Vagina (tissue), 2 donors: ENCODE measurements at places on chromosomes 2 and 18. TPM values are rescaled to one million over a fixed set of nuclear protein-coding genes. Genes with fewer than 3 reads are reported as not detected.

Gene NYAP2
- 0.25 TPM for total RNA-seq

- DNase-seq: no peak
- no peaks in the 10 kb centered on the region for H3K27me3 ChIP-seq
- H3K27ac ChIP-seq: no peak overlapping the region
- H3K4me1 ChIP-seq: no peaks in the 10 kb centered on the region
- no peaks in the 10 kb centered on the region for H3K36me3 ChIP-seq
Observed at GRCh38 chr2:74078466-74078865, 69.2 kb downstream of the BOLA3 start.

Gene GRB14
- 2.7 TPM for total RNA-seq

DNA sequence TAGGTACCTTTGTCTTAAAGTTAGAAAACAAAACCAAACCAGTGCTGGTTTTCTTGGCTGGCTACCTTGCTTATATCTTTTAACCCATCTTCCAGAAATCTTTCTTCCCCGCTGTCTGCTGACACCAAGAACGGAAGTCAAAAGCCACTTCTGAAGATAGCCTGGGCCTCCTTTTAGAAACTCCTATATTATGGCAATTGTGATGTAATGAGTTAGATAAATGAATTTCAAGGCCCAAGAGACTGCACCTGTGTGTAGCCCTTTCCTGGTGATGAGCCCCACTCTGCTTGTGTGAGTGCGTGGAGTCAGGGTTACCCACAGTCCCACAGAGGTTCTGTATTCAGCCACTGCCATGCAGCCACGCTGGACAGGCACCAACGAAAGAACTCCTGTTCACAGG, 60.7 kb downstream of the ARMC9 start:
- no peaks in the 10 kb centered on the region for H3K4me1 ChIP-seq
- no peak overlapping the region for H3K4me3 ChIP-seq
- no peaks in the 10 kb centered on the region for H3K36me3 ChIP-seq
- no peak overlapping the region for H3K27ac ChIP-seq
- DNase-seq: no peak
- no peaks in the 10 kb centered on the region for H3K27me3 ChIP-seq

Gene UGT1A1
- 0.98 TPM for total RNA-seq

GRCh38 chr2:64865073-64865830, 123.9 kb upstream of the SLC1A4 start:
- H3K4me1 ChIP-seq: peaks cover 28% of the 10 kb centered on the region
- peak overlapping the region; percentile 95 for H3K27ac ChIP-seq
- no peaks in the 10 kb centered on the region for H3K27me3 ChIP-seq
- H3K4me3 ChIP-seq: peak overlapping the region; percentile 79
- H3K36me3 ChIP-seq: no peaks in the 10 kb centered on the region

Gene TRIM43
- not detected for total RNA-seq

Gene REG1B
- total RNA-seq: not detected

GRCh38 chr18:78407466-78407844, 572.2 kb upstream of the SALL3 start:
- peak; percentile 31 for DNase-seq
- H3K27ac ChIP-seq: no peak overlapping the region
- H3K4me3 ChIP-seq: no peak overlapping the region
- no peaks in the 10 kb centered on the region for H3K27me3 ChIP-seq

Gene ZCCHC2
- total RNA-seq: 30.4 TPM

Gene CSRNP3
- 2.7 TPM for total RNA-seq

GRCh38 chr2:201696151-201696659, 2.2 kb downstream of the MPP4 start:
- no peaks in the 10 kb centered on the region for H3K27me3 ChIP-seq
- peak overlapping the region; percentile 54 for H3K27ac ChIP-seq
- H3K36me3 ChIP-seq: no peaks in the 10 kb centered on the region
- H3K4me1 ChIP-seq: peaks cover 24% of the 10 kb centered on the region

- H3K27me3 ChIP-seq: no peaks in the 10 kb centered on the region
- no peaks in the 10 kb centered on the region for H3K36me3 ChIP-seq
- no peak for DNase-seq
- no peaks in the 10 kb centered on the region for H3K4me1 ChIP-seq
- no peak overlapping the region for H3K27ac ChIP-seq
Observed at GRCh38 chr2:14915983-14916382, 283.5 kb downstream of the LRATD1 start.

DNA sequence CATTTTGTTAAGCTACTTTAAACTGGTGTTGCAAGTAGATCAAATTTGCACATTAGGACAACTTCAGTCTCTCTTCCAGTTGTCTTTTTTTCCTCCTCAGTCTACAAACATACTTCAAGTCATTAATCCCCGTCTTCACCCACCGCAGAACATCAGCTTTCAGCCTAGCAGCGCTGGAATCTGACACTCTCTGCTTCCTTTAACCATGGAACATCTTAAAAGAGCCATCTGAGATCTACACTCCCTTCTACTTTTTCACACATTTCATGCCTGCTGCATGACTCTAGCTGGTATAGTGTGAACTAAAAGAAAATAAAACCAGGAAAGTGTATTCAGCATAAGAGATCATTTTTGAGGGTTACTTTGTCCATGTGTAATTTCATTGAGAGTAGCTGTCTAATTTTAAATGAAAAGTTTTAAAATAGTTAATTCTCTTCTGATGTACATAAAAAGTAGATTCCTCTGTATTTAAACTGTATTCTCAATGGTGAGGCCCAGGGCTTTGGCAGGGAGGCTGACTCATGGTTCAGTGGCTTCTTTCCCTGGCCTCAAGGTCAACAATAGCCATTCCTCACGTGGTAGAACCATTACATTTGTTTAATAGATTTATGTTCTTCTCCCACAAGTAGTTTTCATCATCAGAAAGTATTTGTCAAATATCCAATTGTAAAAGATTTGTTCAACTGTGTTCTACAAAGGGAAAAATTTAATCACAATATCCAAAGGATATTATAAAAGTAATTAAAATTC, 16.5 kb downstream of the SGPP2 start:
- H3K36me3 ChIP-seq: no peaks in the 10 kb centered on the region
- no peak overlapping the region for H3K4me3 ChIP-seq
- H3K27ac ChIP-seq: no peak overlapping the region

Gene VWA3B
- not detected for total RNA-seq

GRCh38 chr2:27280826-27281225, 1.4 kb upstream of the TRIM54 start:
- H3K27ac ChIP-seq: no peak overlapping the region
- no peak overlapping the region for H3K4me3 ChIP-seq
- DNase-seq: no peak
- no peaks in the 10 kb centered on the region for H3K27me3 ChIP-seq
- H3K36me3 ChIP-seq: no peaks in the 10 kb centered on the region

Gene DCAF17
- 19.6 TPM for total RNA-seq

- H3K4me1 ChIP-seq: peaks cover 13% of the 10 kb centered on the region
- no peaks in the 10 kb centered on the region for H3K27me3 ChIP-seq
- no peak overlapping the region for H3K4me3 ChIP-seq
- no peak for DNase-seq
- no peaks in the 10 kb centered on the region for H3K36me3 ChIP-seq
Observed at GRCh38 chr2:96114903-96115581, 1.3 kb downstream of the ADRA2B start.

Gene STEAP3
- 22.1 TPM for total RNA-seq

DNA sequence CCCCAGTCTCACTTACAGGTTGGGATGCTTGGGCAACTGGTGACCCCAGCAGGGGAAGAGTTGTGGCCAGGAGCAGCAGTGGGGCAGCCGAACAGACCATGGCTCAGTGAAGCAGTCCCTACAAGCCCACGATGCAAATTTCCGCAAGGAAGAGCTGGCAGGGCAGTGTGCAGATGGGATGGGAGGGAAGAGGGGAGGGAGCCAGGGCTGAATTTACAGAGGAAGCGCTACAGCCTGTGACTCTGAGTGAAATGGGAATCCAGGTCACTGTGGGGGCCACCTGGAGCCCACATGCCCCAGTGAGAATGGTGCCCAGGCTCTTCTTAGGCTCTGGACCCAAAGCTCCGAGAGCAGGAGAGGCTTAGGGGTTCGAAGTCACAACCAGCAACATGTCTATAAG, 27.0 kb upstream of the SELENOI start:
- no peak overlapping the region for H3K4me3 ChIP-seq
- no peaks in the 10 kb centered on the region for H3K27me3 ChIP-seq
- no peak for DNase-seq
- no peaks in the 10 kb centered on the region for H3K4me1 ChIP-seq
- H3K36me3 ChIP-seq: no peaks in the 10 kb centered on the region

GRCh38 chr2:80365762-80366161, 61.2 kb upstream of the LRRTM1 start:
- no peaks in the 10 kb centered on the region for H3K27me3 ChIP-seq
- H3K27ac ChIP-seq: no peak overlapping the region
- H3K4me3 ChIP-seq: no peak overlapping the region
- no peaks in the 10 kb centered on the region for H3K36me3 ChIP-seq
- H3K4me1 ChIP-seq: no peaks in the 10 kb centered on the region

DNA sequence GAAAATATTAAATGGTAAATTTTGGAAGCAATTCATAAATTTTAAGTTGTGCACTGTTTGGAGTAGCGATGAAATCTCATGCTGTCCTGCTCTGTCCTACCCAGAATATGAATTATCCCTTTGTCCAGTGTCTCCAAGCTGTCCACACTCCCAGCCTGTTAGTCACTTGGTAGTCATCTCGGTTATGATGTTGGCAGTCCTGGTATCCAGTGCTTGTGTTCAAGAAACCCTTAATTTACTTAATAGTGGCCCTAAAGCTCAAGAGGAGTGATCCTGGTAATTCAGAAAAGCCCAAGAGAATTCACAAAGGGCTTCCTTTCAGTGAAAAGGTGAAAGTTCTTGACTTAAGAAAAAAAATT, 71.8 kb upstream of the STAM2 start:
- no peak overlapping the region for H3K4me3 ChIP-seq
- no peaks in the 10 kb centered on the region for H3K27me3 ChIP-seq
- no peaks in the 10 kb centered on the region for H3K4me1 ChIP-seq

DNA sequence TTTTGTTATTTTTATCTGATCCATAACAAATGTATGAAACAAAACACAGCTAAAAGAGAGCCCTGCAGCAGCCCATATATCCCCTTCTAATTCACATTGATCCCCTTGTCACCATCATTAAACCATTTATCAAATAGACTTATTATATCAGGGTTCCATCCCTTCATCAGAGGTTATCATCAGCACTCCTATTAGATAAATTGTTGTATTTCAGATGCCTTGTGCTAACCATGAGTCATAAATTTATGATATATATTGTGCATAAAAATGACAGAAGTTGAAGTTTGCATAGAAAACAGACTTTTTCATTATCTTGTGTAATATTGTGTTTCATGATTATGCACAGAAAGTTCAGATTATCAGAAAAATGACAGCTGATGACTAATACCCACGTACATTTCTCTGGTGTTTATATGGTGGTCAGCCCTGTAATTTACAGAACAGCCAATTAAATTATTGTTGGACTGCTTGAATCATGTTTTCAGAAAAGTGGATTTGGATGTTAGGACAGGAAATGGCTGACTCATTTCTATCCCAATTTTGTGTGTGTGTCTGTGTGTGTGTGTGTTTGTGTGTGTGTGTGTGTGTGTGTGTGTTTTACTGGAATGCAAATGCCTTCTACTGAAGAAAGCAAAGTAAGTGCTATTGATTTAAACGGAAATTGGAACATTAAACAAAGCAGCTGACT, 80.9 kb downstream of the PPP1R1C start:
- no peaks in the 10 kb centered on the region for H3K27me3 ChIP-seq
- peaks cover 5% of the 10 kb centered on the region for H3K4me1 ChIP-seq
- H3K27ac ChIP-seq: no peak overlapping the region

- H3K4me1 ChIP-seq: no peaks in the 10 kb centered on the region
- no peak overlapping the region for H3K27ac ChIP-seq
- H3K27me3 ChIP-seq: no peaks in the 10 kb centered on the region
- DNase-seq: no peak
- H3K4me3 ChIP-seq: no peak overlapping the region
Observed at GRCh38 chr2:21254170-21254965, 130.6 kb downstream of the TDRD15 start.

DNA sequence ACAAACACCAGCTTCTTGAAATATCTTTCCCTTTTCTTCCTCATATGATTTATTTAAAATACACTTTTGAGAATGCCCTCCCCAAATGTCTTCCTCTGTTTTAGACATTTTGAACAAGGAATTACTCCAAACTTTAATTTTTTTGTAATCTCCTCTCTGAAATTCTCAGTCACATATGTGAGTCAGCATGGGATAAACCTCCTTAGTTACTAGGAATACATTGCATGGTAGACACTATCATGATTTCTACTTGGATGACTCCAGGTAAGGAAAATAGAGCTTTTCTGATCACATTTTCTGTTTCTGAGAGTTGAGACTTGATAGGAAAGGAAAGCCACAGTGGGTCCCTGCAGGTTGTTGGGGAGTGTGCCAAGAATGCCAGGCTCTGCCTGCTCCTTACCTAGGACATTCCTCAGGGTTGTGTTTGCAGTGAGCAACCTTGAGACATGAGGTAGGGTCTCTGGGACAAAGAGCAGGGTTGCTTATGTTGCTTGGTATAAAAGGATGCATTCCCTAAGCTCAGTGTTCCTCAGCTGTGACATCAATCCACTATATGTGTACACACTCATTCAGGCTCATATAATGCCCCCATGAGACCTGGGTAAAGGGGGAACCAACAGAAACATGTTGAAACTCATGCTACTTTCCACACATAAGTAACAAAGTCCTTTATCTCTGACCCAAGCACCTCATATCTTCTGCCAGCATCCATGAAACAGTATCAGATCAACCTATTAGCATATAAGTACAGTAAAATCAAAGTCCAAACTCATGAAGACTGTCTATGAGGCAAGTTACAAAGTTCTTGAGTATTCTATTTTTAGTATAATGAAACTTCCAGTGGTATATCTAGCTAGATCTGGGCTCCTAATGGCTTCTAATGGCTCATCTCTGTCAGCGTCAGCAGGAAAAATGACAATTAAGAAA, 112.8 kb upstream of the SCN1A start:
- no peaks in the 10 kb centered on the region for H3K4me1 ChIP-seq
- no peak overlapping the region for H3K27ac ChIP-seq
- no peaks in the 10 kb centered on the region for H3K36me3 ChIP-seq
- H3K27me3 ChIP-seq: no peaks in the 10 kb centered on the region
- no peak overlapping the region for H3K4me3 ChIP-seq

- no peaks in the 10 kb centered on the region for H3K27me3 ChIP-seq
- peaks cover 48% of the 10 kb centered on the region for H3K4me1 ChIP-seq
- peak overlapping the region; percentile 79 for H3K4me3 ChIP-seq
Observed at GRCh38 chr18:76487782-76488181, 7.3 kb downstream of the ZNF516 start.

Gene SERPINB13
- 131 TPM for total RNA-seq
